ENCODE measurements at places on chromosomes 7 and 10.

DNA sequence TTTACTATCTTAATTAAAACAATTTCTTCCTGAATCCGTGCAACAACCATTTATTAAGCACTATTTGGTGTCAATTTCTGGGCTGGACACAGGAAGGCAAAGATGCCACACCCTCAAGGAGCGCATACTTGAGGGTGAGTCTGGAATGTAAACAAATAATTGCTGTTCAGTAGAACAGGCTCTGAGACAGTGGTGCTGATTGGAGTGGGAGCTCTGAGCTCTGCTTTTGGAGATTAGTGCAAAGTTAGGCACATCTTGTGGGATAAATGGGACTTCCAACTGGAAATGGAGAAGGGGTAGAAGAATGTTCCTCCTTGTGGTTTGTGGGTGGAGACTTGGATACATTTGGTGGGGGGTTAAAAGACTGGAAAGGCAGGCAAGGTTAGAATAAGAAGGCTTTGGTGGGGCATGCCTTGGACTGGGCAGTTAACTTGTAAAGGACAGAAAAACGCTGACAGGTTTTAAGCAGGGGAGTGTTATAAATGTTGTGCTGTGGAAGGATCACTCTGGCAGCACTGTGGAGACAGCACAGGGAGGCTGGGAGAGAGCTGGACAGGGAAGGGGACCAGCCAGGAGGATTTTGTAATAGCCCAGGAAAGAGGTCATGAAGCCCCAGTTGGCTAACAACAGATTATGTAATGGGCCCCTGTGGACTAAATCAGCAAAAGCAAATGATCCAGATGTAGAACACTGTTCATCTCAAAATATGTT lies 80.7 kb downstream of the ZNF365 start:
- no peak for DNase-seq

- no peak for DNase-seq
Observed at GRCh38 chr7:43119371-43120075, 7.1 kb downstream of the HECW1 start.

GRCh38 chr7:30366606-30367005 lies 82.2 kb downstream of the ZNRF2 start:
- no peak for DNase-seq

DNA sequence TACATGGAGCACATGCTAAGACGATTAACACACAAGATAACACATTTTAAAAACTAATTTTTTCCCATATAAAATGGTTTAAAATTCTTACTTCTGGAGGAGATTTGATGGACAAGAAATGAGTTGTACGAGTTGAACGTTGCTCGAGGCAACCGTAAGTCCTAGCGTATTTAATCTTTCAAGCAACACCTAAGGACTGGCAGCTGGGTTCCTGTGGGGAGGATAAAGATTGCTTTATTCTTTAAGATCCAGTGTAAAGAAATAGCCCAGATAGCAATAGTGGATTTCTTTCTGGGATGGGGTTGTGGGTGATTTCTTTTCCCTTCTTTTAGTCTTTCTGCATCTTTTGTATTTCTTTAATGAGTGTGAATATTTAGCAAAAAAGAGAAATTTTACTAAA lies 9.8 kb downstream of the TBXAS1 start:
- no peak for DNase-seq

DNA sequence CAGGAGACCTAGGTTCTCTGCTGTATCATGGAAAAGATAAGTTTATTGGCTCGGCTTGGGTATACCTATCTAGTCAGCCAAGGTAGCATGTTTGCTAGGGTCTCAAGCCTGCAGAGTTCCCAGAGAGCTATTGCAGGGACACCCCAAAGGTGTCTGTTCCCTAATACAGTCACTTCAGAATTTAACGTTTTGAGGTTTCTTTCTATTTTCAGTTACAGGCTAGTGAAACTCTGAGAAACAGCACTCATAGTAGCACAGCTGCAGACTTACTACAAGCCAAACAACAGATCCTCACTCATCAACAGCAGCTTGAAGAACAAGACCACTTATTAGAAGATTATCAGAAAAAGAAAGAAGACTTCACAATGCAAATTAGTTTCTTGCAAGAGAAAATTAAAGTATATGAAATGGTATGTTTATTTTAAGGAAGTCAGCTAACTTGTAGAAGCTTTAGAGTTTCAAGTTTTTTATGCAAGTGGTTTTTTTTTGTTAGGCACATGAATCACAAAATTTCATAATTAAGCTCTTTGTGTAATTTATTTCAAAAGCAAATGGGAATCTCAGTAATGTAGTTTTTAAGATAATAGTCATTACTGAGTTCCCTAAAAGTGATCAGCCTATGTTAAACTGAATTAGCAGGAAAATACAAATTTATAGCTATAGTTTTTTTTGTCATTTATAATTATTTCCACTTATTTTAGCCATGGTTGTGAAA lies 54.9 kb downstream of the AKAP9 start:
- no peak for DNase-seq

- DNase-seq, result no peak
Observed at GRCh38 chr7:135441791-135442190, 68.1 kb downstream of the CNOT4 start.

- DNase-seq, result no peak
Observed at GRCh38 chr7:142813226-142813625, 41.6 kb upstream of the EPHB6 start.

- DNase-seq, result no peak
Observed at GRCh38 chr10:23478570-23478969, 39.7 kb downstream of the OTUD1 start.

GRCh38 chr10:61688551-61689308 lies 26.0 kb downstream of the CABCOCO1 start:
- no peak for DNase-seq

DNA sequence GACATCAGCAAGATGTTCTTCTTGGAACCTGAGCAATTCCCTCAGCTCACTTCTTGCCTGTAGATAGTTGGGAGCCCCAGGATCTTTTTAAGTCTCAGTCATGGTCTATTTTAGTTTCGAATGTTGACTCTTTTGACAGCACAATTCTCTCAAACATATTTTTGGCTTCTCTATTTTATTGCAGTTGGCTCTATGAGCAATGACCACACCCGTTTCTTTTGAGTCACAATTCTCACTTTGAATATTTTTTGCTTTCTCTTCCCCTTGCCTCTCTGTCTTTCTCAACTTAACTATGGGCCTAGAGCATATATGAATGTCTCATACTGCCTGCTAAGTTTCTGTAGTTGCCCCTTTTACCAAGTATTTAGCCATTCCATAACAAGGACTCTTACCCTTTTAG lies 222.8 kb downstream of the PTN start:
- no peak for DNase-seq

- peak; percentile 57 for DNase-seq
Observed at GRCh38 chr7:104482362-104483037, 154.1 kb downstream of the LHFPL3 start.

DNA sequence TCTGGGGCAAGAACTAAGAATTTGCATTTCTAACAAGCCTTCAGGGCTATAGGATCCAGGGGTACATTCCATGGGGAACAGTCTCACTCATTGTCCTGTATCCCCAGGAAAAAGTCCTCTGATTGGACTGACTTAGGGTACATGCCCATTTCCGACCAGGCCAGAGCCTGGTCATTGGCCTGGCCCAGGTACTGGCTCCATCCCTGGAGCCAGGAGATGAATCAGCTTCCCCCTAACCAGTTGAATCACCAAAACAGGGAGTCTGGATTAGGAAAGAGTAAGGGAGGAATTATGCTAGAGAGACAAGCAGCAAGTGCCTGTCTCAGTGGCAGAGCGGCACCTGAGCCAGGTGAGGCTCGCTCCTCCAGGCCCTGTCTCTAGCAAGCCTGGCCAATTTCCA lies 137.5 kb downstream of the FGFR2 start:
- no peak for DNase-seq

- peak; percentile 39 for DNase-seq
Observed at GRCh38 chr10:34739915-34740314, 75.2 kb downstream of the PARD3 start.

DNA sequence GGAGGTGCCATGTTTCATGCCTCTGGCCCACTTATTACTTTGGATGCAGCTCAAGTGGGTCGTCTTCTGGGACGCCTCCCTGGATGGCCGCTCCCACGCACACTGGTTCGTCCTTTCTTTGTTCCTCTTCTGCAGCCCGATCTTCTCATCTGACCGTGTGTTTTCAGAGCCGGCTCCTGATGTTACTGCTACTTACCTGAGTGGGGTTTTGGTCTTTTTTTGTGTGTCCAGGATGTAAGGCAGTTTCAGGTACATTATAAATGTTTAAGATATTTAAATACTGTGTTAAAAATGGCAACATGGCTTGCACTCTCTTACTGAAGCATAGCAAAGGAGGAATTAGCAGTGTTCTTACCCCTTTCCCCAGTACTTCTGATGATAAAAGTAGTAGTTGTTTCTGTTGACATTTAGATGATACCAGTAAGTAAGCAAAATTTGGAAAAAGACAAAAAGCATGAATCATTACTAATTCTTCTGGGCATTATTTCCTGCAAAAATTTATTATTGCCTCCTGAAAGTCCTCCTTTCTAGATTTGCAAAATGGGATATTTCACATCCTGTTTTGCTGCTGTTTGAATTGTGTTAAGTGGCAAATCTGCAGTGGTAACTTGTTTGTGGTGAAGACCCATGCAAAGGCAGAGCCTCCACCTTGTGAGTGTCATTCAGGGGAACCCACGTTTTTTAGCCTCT lies 59.4 kb downstream of the SHH start:
- DNase-seq, result no peak

- no peak for DNase-seq
Observed at GRCh38 chr10:34112171-34112782, 702.8 kb downstream of the PARD3 start.

- DNase-seq, result no peak
Observed at GRCh38 chr10:124755581-124755980, 11.4 kb upstream of the FAM53B start.

- DNase-seq, result no peak
Observed at GRCh38 chr10:10432296-10433035, 585.2 kb upstream of the CELF2 start.

- no peak for DNase-seq
Observed at GRCh38 chr10:122285506-122286444, 14.7 kb downstream of the BTBD16 start.

GRCh38 chr7:96017877-96018276 lies 245.5 kb downstream of the DYNC1I1 start:
- DNase-seq, result peak; percentile 22

GRCh38 chr7:77288676-77289320 lies 89.2 kb upstream of the FGL2 start:
- DNase-seq, result no peak

GRCh38 chr7:51346126-51346525 lies 29.5 kb upstream of the COBL start:
- DNase-seq, result peak; percentile 80

GRCh38 chr7:37262181-37262580 lies 186.5 kb downstream of the ELMO1 start:
- DNase-seq, result no peak

GRCh38 chr10:122290833-122291532 lies 19.9 kb downstream of the BTBD16 start:
- DNase-seq, result no peak

DNA sequence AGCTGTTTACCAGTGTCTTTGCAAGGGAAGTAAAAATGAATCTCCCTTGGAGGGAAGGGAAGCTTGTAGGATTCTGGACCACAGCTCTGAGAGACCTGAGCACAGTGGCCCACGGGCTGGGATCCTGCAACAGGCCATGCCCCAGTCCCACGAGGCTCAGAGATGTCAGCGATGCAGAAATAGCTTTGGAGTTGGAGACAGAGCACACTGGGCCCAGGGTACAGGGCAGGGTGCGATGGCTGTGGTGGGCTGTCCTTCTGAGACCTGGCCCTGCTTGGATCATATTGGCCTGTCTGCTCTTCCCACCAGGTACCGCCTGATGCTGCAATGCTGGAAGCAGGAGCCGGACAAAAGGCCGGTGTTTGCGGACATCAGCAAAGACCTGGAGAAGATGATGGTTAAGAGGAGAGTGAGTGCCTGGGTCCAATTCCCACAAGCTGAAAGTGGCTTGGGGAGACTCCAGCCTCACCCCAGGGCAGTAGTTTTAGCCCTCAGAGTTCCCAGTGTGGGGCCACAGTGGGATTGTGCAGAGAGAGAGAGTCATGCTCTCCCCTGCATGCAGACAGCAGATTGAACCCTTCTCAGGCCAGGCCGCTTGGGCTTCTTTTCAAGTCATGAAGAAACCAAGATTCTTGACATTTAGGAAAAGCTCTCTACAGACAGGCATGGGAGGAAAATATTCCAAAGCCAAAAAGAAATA lies 13.5 kb upstream of the CSGALNACT2 start:
- no peak for DNase-seq

DNA sequence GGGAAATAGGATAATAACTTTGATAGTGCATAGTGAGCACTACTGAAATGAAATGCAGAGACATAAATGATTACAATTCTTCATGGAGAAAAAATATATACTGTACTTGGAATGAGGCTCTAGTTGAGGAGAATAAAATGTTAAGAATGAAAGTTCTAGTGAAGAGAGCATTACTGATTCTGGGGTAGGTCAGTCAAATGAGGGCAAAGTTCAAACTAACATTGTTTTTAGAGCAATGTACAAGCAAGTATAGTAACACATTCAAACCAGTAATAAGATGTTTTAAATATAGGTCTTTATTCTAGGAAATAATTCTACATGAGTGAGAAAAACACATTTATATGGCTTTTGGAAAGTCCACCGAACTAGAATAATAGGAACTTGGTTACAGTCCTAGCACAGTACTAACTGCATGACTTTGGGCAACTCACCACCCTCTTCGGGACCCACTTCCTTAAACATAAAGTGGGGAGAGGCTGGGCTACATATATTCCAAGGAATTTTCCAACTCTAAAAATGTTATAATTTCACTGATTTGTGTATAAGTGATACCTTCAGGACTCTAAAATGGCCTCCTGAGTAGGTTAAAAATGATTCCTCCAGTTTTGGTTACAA lies 86.4 kb downstream of the CDK6 start:
- no peak for DNase-seq

GRCh38 chr7:90412458-90413184 lies 9.4 kb downstream of the CLDN12 start:
- peak; percentile 33 for DNase-seq

DNA sequence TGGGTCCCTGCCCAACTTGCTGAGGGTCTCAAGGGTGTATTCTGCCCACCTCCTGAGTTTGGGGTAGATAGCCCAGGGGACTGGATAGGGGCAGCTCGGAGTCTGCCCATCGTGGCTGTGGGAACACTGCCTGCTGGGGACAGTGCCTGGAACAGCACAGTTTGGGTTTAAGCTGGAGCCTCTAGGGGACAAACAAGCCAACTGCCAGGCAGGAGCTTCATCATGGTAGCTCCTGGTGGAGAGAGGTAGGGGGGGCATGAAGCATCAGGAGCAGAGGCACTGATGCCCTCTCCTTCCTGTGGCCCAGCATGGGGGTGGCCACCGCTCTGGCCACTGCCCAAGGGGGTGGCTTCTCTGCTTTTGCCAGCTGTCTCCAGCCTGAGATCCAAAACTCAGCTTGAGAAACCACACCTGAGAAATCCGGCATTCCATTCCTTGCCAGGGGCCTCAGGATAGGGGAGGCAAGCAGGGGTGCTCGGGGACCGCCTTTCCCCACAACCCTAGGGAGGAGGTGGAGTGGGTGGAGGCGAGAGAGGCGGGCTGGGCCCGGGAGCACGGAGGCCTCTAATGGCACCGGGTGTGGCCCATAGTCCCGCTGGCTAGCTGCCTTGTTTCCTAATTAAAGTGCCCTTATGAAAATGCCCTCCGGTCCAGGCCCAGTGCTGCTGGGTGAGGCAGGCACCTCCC lies 47.6 kb downstream of the UNC5B start:
- no peak for DNase-seq

- peak; percentile 63 for DNase-seq
Observed at GRCh38 chr7:137130751-137131158, 212.8 kb downstream of the PTN start.

- peak; percentile 75 for DNase-seq
Observed at GRCh38 chr7:147279964-147280374, 1163.4 kb downstream of the CNTNAP2 start.

GRCh38 chr10:69612760-69613159 lies 17.3 kb upstream of the FAM241B start:
- DNase-seq, result no peak
